ENCODE measurements at places on chromosomes 4 and X.

GRCh38 chr4:73527196-73527595 lies 45.7 kb downstream of the AFM start:
- no peak for DNase-seq

DNA sequence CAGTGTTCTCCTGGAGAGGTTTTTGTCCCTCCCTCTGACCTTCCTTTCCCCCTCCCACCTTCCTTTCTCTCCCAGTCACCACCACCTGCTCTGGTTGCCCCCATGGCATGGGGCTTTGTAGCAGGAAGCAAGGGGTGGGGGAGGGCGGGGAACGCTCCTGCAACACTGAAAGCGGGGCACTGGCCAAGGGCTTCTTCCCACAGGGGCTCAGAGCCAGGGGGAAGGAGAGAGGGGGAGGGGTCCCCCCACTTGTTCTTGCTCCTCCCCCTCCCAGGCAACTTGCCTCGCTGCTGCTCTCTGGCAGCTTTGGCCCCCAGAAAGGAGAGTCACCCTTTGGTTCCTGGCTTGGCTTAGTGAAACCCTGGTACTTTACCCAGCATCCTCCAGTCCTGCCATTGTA lies 48.4 kb downstream of the BCORL1 start:
- no peak for DNase-seq

DNA sequence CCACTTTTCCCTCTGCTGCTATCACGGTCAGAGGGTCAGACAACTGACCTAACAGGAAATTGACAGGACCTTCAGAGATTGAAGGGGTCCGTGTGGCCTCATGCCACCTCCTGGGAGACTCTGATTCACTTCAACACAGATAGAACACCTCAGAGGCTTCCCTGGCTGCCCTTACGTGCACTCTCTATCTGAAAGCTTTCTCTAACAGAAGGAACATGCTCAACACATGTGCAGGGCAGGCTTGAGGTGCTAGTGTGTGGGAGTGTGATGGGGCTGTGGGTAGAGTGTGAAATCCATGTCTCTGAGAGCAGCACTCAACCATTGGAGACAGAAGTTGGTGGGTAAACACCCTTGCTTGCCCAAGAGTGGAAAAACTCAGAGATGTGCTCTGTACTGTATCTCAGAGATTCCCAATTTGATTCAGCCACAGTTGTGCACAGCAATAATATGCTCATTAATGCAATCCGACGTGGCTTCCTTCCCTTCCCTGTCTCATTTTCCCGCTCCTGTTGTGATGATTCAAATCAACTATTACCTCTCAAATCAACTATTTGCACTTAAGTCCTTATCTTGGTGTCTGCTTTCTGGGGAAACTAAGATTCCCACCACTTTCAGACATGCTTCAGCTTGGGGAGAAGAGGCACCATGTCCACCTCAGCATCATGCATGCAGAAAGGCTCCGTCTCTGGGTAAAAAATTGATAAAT lies 62.0 kb upstream of the MAGEB2 start:
- no peak for DNase-seq

DNA sequence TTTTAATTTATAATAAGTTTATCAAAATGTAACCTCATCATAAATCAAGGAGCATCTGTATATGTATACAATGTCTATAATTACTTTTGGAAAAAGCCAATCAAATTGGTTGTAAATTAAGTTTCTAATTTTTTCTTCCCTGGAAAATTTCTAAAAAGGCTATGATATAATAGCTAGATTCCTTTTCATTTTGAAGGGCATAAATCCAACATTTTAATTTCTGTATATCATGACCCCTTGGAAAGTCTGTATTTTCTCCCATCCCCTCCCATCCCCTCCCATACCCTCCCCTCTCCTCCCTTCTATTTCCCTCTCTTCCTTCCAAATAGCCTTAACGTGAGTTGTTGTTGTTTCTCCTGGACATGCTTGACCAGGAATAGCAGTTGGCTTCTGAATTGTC lies 247.1 kb upstream of the FSTL5 start:
- DNase-seq, result no peak

GRCh38 chr4:148982200-148982599 lies 540.0 kb upstream of the NR3C2 start:
- DNase-seq, result no peak

DNA sequence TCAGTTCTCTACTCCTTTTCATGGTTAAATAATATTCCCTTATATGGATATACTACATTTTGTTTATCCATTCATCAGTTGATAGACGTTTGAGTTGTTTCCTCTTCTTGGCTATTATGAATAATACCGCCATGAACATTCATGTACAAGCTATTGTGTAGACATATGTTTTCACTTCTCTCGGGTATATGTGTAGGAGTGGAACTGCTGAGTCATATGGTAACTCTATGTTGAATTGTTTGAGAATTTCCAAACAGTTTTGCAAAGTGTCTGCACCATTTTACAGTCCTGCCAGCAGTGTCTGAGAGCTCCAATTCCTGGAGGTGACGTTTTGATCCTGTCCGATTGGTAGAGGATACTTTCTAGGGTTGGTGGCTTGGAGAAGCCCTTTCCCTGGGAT lies 23.6 kb downstream of the PLAC1 start:
- DNase-seq, result no peak

- no peak for DNase-seq
These were observed 8.3 kb downstream of the SH2D1A start for GRCh38 chrX:124354648-124355047.

DNA sequence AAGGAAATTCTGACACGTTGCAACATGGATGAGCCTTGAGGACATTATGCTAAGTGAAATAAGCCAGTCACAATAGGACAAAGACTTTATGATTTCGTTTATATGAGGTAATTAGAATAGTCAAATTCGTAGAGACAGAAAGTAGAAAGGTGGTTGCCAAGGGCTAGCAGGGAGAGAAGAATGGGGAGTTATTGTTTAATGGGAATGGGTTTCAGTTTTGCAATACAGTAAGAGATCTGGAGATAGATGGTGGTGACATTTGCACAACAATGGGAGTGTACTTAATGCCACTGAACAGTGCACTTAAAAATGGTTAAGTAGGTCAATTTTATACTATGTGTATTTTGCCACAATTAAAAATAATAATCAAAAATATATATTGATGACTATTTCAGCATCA lies 43.4 kb upstream of the TMEM154 start:
- no peak for DNase-seq

- no peak for DNase-seq
These were observed 1.9 kb upstream of the TBC1D14 start for GRCh38 chr4:6907658-6908191.

DNA sequence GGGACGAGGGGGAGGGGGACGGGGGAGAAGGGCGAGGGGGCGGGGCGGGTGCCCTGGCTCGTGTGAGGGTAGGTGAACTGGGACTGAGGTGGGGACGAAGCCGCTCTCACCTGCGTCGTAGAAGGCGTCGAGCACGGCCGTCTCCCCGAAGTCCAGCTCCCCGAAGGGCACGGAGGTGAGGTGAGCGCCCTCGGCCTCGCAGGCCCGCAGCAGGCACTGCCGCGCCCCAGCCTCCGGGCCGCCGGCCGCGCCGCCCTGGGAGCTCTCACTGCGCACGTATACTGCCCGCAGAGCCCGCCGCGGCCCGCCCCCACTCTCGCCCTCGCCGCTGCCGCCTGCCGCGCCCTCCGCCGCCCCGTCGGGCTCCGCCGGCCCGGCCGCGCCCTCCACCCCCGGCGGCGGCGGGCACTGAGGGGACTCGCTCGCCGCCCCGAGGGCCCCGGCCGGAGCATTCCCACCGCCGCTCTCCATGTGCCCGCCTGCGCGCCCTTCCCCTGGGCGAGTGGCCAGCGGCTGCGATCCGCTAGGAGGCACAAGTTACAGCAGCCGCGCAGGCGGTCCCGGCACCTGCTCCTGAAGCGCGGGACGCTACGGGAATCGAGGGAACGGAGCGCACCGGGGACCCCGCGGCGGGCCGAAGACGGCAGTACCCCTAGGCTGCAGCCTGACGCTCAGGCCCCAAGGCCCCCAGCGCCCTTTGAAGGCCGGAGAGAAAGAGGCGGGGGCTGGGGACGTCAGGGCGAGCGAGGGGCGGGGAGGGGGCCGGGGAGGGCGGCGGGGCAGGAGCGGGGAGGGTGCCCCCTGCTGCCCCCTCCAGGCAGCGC lies at the start of gene MAP3K15:
Gene MAP3K15, minus strand, starts transcription at position 718 of the 824 bp plus-strand sequence. Its CDS starts 247 bp downstream, at position 471.
- DNase-seq, result no peak

- DNase-seq, result no peak
These were observed 50.9 kb downstream of the FAM193A start for GRCh38 chr4:2587213-2587823.

DNA sequence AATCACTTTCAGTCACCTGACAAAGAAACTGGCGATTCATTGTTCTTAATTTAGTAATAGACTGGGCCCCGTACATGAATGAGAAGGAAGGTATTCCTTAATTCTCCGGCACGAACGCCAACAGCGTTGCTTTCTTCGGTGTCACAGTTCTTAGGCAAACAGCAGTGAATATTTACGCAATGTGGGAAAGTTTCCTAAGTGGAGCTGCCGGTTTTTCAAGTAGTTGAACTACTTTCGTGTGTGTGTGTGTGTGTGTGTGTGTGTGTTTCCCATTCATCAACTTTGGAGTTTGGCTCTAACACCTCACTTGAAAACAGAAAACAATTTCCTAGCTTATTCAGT lies 651 bp downstream of the NXT2 start:
- no peak for DNase-seq

DNA sequence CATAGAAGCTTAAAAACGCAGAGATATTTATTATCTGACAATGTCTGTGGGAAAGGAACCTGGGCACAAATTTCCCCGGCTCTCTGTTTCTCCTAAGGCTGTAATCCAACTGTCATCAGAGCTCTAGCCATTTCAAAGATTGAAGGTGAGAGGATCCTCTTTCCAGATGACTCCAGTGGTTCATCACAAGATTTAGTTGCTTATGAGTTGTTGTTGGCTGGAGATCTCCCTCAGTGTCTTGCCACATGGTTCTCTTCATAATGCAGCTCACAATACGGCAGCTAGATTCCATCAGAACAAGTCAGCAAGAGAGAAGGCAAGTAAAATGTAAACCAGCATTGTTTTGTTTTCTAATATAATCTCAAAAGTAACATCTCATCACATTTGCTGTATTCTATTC lies 369.4 kb downstream of the GASK1B start:
- DNase-seq, result no peak

GRCh38 chr4:81664079-81664478 lies 192.4 kb upstream of the RASGEF1B start:
- DNase-seq, result no peak

- DNase-seq, result no peak
These were observed 42.7 kb downstream of the LHFPL1 start for GRCh38 chrX:112636951-112637581.

GRCh38 chr4:38092701-38093100 lies 132.5 kb downstream of the PTTG2 start:
- no peak for DNase-seq

Data from activated CD8-positive, alpha-beta memory T cell treated with anti-CD3 and anti-CD28 coated beads for 1 hour (primary cell).